ENCODE measurements at places on chromosomes 4 and X. TPM values are rescaled to one million over a fixed set of nuclear protein-coding genes. Genes with fewer than 3 reads are reported as not detected.

The NAAA gene
- 2.7 TPM for total RNA-seq

The MSMO1 gene
- 68.3 TPM for total RNA-seq

DNA sequence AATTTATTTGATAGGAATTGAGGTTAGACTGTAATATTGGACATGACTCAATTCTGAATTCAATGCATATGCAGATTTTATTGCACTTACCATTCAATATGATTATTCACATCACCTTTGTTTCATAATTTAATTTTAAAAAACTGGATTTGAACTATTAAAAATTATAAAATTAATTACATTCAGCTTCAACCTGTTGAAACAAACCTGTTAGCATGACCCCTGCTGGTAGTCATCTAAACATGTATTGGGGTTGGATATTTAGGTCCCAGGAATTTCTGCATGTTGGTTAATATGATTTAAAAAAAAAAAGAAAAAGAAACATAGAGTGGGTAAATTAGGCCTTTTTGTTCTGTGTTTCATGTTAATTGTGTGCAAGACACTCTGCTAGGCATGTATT, 85.9 kb downstream of the ARSJ start:
- no peak for DNase-seq

The TIGD4 gene
- 2.0 TPM for total RNA-seq

The SPATA4 gene
- total RNA-seq = not detected

GRCh38 chr4:155609455-155610059, 57.1 kb upstream of the GUCY1A1 start:
- DNase-seq = no peak

- DNase-seq = no peak
These were observed 177.2 kb downstream of the GABRG1 start for GRCh38 chr4:45946699-45947098.

The PSMD10 gene
- 93.9 TPM for total RNA-seq

GRCh38 chrX:102745857-102746584, 25.5 kb downstream of the GPRASP3 start:
- DNase-seq = peak; percentile 69

GRCh38 chr4:38500433-38500832, 163.6 kb upstream of the KLF3 start:
- DNase-seq = no peak

The BMX gene
- not detected for total RNA-seq

The NWD2 gene
- not detected for total RNA-seq

The GCNA gene
- total RNA-seq = 0.48 TPM

DNA sequence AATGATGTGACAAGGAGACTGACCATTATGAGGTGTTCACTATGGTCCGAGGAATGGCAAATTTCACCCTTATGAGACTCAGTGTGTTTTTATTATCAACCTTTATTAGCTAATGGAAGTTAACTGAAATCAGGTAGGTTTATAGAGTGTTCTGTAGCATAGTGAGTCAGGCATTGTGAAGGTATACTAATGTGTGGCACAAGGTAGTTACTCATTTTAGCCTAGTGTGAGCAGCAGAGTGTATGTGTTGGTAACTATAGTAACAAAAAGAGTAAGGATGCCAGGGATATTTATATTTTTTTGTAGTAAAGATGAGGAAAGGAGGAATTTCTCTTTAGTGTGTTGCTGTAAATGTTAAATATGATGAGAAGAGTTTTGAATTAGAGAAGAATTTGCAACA, 12.0 kb downstream of the PDLIM5 start:
- DNase-seq = no peak

The XAGE1A gene
- total RNA-seq = not detected

The MOSPD2 gene
- 6.6 TPM for total RNA-seq

The SULT1E1 gene
- total RNA-seq = not detected

GRCh38 chrX:133922390-133922771, 63.0 kb downstream of the GPC3 start:
- no peak for DNase-seq

The CXorf49 gene
- total RNA-seq = not detected

DNA sequence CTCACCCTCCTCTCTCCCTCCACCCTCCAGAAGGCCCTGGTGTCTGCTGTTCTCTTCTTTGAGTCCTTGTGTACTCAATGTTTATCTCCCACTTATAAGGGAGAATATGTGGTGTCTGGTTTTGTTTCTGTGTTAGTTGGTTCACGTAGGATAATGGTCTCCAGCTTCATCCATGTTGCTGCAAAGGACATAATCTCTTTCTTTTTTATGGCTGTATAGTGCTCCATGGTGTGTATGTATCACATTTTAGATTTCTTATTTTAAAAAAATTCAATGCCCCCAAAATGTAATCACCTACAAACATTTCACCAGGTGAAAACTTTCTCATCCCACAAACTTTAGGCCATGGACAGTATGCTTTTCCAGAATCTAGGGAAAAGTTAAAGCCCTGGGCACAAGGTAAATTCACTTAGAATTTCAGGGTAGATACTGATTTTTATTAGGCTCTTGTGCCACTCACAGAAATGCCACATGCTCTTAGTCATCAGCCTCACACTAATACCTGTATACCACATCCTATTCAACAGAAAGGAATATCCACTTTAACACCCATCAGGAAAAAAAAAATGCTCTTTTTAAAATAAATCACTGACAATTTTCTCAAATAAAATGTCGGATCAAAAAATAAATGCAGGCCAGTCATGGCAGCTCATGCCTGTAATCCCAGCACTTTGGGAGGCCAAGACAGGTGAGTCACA, 104.8 kb upstream of the ENPP6 start:
- no peak for DNase-seq

DNA sequence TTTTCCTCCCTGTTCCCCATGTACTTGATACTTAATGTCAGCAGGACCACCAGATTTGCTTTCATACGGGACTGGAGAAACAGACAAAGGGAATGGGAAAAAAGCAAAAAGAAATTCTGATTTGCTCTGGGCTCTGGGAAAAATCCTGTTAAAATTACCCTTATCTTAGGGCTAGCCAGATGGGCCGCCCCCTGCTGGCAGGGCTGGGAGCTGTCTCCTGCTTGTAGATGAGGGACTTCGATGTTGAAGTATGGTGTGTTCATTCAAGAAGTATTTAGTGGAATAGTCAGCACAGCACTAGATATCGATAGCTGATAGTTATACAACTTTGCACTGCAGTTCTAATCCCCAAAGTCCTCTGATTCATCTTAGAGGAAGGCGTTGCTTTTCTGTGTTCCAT, 45.8 kb downstream of the BCORL1 start:
- no peak for DNase-seq

The CHRDL1 gene
- 11.6 TPM for total RNA-seq

The BGN gene
- 1.2 TPM for total RNA-seq

Data from H9 (cell line).